ENCODE measurements at places on chromosomes 3 and 15. TPM values are rescaled to one million over a fixed set of nuclear protein-coding genes. Genes with fewer than 3 reads are reported as not detected.

GRCh38 chr15:88529021-88529630, 17.4 kb downstream of the DET1 start:
- H3K27ac ChIP-seq, result no peak overlapping the region
- no peak for DNase-seq
- H3K27me3 ChIP-seq, result no peaks in the 10 kb centered on the region
- H3K4me3 ChIP-seq, result no peak overlapping the region
- peaks cover 8% of the 10 kb centered on the region for H3K36me3 ChIP-seq

- no peak overlapping the region for H3K4me3 ChIP-seq
- DNase-seq, result no peak
- H3K36me3 ChIP-seq, result no peaks in the 10 kb centered on the region
- no peak overlapping the region for H3K27ac ChIP-seq
Observed at GRCh38 chr3:17023006-17023664, 138.4 kb downstream of the PLCL2 start.

GRCh38 chr3:26668171-26668570, 45.6 kb downstream of the LRRC3B start:
- no peaks in the 10 kb centered on the region for H3K4me1 ChIP-seq
- DNase-seq, result no peak
- no peak overlapping the region for H3K27ac ChIP-seq

GRCh38 chr15:39669661-39670060, 88.8 kb downstream of the THBS1 start:
- H3K4me1 ChIP-seq, result no peaks in the 10 kb centered on the region
- no peak overlapping the region for H3K27ac ChIP-seq
- H3K36me3 ChIP-seq, result no peaks in the 10 kb centered on the region
- DNase-seq, result no peak
- H3K4me3 ChIP-seq, result no peak overlapping the region
- H3K27me3 ChIP-seq, result no peaks in the 10 kb centered on the region

DNA sequence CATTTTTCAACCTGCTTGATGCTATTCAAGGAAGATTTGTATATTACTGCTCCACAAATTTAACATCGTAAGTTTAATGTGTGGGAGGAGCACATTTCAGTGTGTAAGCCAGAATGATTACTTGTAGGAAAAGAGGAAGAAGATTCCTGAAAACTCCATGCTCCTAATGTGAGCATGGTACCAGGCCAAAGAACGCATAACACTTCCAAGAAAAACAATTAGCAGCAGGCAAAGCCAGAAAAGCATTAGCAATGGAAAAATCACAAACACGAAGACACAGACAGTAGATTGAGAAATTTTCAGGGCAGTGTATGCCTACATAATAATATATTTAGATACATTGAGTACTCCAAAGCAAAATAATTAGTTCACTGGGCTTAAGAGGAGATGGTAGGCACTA, 96.6 kb upstream of the CBLB start:
- peak; percentile 89 for DNase-seq
- no peaks in the 10 kb centered on the region for H3K4me1 ChIP-seq
- H3K4me3 ChIP-seq, result no peak overlapping the region
- no peaks in the 10 kb centered on the region for H3K36me3 ChIP-seq
- H3K27ac ChIP-seq, result no peak overlapping the region
- H3K27me3 ChIP-seq, result no peaks in the 10 kb centered on the region

DNA sequence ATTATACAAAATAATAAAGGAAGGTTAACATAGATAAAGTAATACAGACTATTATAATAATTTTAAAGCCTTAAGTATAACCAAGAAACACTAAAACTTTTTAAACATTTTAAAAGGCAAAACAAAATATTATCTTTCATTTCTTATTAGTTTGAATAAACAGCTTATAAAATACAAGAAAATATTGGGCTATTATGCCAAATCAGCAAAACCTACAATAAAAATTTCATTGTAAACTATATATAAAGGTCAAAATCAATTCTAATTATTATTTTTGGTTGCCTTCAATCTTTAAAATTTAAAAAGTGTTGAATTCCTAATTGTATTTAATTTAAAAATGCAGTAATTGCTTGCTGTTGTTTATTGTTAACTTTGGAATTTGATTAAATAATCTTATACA, 430.0 kb downstream of the ROBO1 start:
- H3K27ac ChIP-seq, result no peak overlapping the region
- no peaks in the 10 kb centered on the region for H3K4me1 ChIP-seq
- no peak overlapping the region for H3K4me3 ChIP-seq
- H3K36me3 ChIP-seq, result no peaks in the 10 kb centered on the region
- H3K27me3 ChIP-seq, result no peaks in the 10 kb centered on the region
- no peak for DNase-seq

DNA sequence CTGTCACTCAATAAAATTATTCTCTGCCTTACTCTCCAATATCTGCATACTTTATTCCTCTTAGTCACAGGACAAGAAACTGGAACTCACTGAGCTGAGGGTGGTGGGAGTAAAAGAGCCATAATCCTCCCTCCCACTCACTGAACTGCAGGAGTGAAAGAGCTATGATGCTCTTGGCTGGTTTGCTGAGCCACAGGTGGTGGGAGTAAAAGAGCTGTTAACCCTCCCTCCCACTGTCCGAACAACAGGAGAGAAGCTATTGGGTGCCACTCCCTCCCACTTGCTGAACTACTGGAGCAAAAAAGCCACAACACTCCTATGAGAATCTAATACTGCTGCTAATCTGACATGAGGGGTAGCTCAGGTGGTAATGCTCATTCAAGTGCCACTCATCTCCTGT, 391.0 kb downstream of the NSUN3 start:
- H3K27me3 ChIP-seq, result no peaks in the 10 kb centered on the region
- no peak for DNase-seq
- H3K4me1 ChIP-seq, result no peaks in the 10 kb centered on the region
- no peak overlapping the region for H3K27ac ChIP-seq

DHFR2 gene
- total RNA-seq, result 6.9 TPM

CTXND1 gene
- under 0.01 TPM for total RNA-seq

GABRB3 gene
- total RNA-seq, result 1.5 TPM
